ENCODE measurements at places on chromosomes 7 and 10.

DNA sequence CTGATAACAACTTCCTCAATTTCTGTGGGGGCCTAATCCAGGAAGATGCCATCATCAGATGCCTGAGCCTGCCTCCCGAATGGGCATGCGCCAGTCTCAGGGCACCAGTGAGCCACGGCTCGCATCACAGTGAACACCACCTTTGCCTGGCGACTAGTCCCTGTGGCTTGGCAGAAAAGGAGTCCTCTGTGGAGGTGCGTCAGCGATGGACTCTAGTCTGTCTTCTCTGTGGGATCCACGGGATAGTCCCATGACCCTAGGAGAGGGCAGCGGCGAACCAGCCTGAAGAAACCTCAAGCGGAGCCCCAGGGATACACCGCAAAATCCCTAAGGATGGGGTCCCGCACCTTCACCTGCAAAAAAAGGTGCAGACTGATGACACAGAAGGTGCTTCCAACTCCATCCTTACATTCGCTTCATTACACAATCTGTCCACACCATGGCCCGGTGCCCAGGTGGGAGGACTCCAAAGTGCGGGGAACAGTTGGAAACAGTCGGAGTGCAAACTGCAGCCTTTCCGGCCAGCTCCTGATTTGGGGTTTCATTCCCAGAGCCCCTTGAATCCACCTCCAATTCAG is 35.1 kb upstream of the ZNF273 start:
- DNase-seq, result no peak

DNA sequence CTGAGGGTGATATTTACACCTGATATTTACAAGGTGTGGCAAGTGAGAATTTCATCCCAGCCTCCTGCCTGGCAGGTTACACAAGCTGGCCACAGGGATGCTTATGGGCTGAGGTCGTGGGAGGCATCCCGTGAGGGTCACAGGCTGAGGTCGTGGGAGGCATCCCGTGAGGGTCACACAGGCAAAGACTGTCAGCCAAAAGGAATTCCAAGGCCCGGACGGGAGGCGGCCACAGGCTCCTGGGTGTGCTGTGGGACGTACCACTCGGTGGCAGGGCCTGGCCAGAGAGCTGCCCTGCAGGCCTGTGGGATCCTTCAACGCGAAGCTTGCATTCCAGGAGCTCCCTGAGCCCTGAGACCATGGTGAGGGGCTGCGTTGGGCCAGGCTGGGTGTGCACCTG is 460.6 kb downstream of the DNAJB6 start:
- no peak for DNase-seq

- DNase-seq, result no peak
Measured at GRCh38 chr10:70799124-70799523, 13.9 kb upstream of the TBATA start.

GRCh38 chr7:81775560-81775959 is 5.7 kb upstream of the HGF start:
- no peak for DNase-seq

- DNase-seq, result no peak
Measured at GRCh38 chr10:59003203-59003602, 173.2 kb upstream of the PHYHIPL start.

DNA sequence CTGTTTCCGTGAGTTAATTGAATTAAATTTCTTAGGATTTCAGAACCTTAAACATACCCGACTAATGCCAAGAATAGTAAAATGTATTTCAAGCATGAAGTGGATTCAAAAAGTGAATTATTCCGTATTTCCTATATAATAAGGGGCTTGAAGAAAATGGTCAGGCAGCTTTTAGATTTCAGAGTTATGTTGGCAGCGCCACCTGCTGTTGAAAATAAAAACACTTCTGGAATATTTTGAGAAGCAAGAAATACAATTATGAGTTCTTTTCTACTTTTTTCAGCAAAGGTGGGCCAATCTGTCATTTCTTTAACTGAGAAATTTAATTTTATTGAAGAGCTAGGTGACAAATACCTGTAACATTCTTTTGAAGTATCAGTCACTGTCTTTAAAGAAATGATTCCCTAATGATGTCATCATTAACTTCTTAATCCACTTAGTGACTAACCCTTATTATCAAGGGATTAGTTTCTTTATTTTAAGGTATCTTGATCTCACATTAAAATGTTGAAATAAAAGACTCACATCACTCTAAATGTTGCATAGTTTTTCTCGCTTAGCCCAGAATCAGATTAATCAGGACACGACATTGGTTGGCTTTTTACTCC is 36.6 kb upstream of the AGR3 start:
- peak; percentile 38 for DNase-seq

GRCh38 chr7:117090791-117091190 is 137.5 kb downstream of the ST7 start:
- no peak for DNase-seq

DNA sequence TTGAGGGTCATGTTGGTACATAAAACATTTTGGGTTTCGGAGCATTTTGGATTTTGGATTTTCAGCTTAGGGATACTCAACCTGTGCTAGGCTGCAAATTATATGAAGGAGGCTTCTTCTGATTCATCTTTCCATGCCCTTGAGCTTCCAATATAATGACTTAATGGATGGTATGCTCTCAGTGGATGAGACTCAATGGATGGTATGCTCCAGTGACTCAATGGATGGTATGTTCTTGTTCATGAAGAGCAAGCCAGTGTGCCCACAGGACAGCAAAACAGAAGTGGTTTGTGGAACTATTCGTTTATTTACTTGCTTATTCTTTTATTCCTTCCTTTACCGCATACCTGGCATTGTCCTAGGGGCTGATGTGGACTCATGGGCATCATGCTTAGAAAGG is 969.6 kb downstream of the LRMDA start:
- no peak for DNase-seq

DNA sequence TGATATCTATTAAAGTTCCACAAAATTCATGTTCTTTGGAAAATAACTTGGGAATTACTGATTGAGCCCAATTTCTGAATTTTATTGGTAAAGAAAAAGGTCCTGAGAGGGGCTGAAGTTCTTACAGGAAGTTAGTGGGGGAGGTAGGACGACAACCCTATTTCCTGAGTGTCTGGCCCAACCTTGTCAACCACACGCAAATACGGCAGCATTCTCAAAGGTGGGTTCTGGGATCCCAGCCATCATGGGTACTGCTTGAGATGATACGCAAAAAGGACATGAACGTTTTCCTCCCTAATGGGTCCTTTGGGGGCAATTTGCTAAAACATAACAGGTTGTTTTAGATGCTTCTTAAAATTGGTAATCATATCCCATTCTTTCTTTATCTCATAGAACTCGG is 2.7 kb upstream of the PDCD4 start:
- DNase-seq, result no peak

GRCh38 chr10:18554479-18554878 is 96.9 kb downstream of the NSUN6 start:
- no peak for DNase-seq
